ENCODE measurements at places on chromosomes 2 and 18. TPM values are rescaled to one million over a fixed set of nuclear protein-coding genes. Genes with fewer than 3 reads are reported as not detected.

DNA sequence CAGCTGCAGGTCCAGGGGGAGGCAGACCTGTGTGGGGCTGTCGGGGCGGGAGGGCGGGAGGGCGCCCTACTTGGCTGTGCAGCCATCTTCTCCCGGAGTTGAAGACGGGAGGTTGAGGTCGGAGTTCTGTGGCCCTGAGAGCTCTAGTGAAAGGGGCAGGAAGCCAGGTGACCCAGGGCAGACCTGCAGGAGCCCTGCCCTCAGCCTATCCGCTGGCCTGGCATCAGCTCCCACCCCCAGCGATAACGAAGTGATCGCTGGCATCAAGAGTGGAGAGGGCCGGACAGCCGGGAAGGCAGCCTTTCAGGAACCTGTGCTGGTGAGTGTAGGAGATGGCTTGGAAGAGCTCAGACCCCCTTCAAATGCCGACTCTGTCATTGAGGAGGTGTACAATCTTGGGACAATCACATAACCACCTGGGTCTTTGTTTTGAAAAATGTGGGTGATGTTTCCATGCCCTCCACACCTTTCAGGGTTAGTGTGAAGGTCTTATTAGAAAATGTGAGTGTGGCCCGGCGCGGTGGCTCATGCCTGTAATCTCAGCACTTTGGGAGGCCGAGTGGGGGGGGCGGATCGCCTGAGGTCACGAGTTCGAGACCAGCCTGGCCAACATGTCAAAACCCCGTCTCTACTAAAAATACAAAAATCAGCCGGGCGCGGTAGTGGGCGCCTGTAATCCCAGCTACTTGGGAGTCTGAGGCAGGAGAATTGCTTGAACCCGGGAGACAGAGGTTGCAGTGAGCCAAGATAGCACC is 1.3 kb downstream of the ARHGEF4 start:
- no peak overlapping the region for H3K27ac ChIP-seq
- no peaks in the 10 kb centered on the region for H3K36me3 ChIP-seq
- peaks cover 7% of the 10 kb centered on the region for H3K4me1 ChIP-seq

DNA sequence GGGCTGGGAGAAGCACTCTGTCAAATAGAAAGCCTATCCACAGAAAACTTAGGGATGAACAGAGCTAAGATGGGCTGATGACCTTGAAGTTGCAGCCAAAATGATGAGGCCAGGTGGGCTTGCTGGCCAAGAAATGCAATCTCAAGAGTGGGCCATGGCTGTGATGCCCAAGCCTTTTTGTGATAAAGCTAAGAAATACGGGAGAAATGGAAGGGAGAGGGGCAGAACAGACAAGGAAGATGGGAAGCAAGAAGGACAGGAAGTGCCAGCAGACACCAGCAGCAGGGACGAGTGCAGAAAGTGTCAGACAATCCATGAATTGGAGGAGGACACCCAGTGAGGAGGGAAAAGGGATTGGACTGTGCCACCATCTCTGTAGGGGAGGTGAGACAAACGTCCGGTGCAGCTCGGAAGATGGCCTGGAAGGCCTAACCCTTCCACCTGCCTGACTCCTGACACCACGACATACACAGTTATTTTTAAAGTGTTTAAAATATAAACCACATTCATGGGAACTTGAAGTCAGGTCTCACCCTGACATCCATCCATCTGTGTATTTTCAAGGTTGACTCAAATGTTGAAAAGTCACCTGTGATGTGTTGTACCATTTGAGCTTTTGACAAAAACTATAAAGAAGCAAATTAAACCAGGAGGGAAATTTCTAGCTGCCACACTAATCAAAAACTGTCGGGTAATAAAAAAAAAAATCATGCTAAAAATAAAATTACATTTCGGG is 105.5 kb downstream of the BCL2 start:
- no peak overlapping the region for H3K4me3 ChIP-seq
- H3K27ac ChIP-seq: no peak overlapping the region
- H3K4me1 ChIP-seq: no peaks in the 10 kb centered on the region
- DNase-seq: no peak

RFX8 gene
- 1.5 TPM for total RNA-seq

SLC5A7 gene
- total RNA-seq: 0.17 TPM

DNA sequence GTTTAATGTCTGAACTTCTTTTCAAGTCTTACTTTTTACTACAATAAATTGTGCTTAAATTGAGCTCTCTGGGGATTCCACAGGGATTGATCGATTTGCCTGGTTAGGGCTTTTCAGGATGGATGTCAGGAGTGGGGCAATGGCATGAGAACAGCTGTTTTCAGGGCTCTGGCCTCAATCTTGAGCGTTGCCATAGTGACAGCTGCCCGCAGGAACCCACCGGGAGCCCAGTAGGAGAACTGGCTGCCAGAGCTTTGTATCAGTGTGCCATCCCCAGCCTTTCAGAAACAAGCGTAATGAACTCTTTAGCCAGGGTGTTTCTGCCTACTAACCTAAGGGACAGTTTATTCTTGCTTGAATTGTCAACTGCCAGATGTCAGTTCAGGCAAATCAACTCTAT is 93.5 kb downstream of the GALNT3 start:
- peaks cover 46% of the 10 kb centered on the region for H3K4me1 ChIP-seq
- no peaks in the 10 kb centered on the region for H3K36me3 ChIP-seq
- H3K4me3 ChIP-seq: no peak overlapping the region

GRCh38 chr2:62450716-62451191 is 55.2 kb downstream of the TMEM17 start:
- H3K4me1 ChIP-seq: no peaks in the 10 kb centered on the region
- H3K27me3 ChIP-seq: no peaks in the 10 kb centered on the region
- DNase-seq: no peak
- no peak overlapping the region for H3K27ac ChIP-seq

- no peak for DNase-seq
- no peak overlapping the region for H3K4me3 ChIP-seq
- H3K27me3 ChIP-seq: peaks cover 15% of the 10 kb centered on the region
- H3K4me1 ChIP-seq: no peaks in the 10 kb centered on the region
Observed at GRCh38 chr2:17871639-17872038, 6.8 kb upstream of the KCNS3 start.

- DNase-seq: no peak
- no peak overlapping the region for H3K4me3 ChIP-seq
- no peaks in the 10 kb centered on the region for H3K27me3 ChIP-seq
- H3K4me1 ChIP-seq: peaks cover 8% of the 10 kb centered on the region
- H3K27ac ChIP-seq: no peak overlapping the region
Observed at GRCh38 chr18:44792456-44793061, 111.9 kb downstream of the SETBP1 start.

COL4A3 gene
- 1.2 TPM for total RNA-seq

- H3K27ac ChIP-seq: no peak overlapping the region
- 0 out of 2 replicates have a peak, but pooled peaks cover 5% of the 10 kb centered on the region for H3K36me3 ChIP-seq
- no peak for DNase-seq
- no peaks in the 10 kb centered on the region for H3K4me1 ChIP-seq
- H3K27me3 ChIP-seq: no peaks in the 10 kb centered on the region
Observed at GRCh38 chr2:3447789-3448317, 68.4 kb downstream of the TRAPPC12 start.

QPCT gene
- total RNA-seq: 16.5 TPM

All from GM23338 (cell line).